ENCODE measurements at places on chromosomes 1 and 21.

- H3K36me3 ChIP-seq = no peaks in the 10 kb centered on the region
- no peaks in the 10 kb centered on the region for H3K27me3 ChIP-seq
- H3K27ac ChIP-seq = no peak overlapping the region
- DNase-seq = no peak
- H3K4me3 ChIP-seq = no peak overlapping the region
Measured at GRCh38 chr1:86471291-86471690, 2.6 kb downstream of the CLCA1 start.

DNA sequence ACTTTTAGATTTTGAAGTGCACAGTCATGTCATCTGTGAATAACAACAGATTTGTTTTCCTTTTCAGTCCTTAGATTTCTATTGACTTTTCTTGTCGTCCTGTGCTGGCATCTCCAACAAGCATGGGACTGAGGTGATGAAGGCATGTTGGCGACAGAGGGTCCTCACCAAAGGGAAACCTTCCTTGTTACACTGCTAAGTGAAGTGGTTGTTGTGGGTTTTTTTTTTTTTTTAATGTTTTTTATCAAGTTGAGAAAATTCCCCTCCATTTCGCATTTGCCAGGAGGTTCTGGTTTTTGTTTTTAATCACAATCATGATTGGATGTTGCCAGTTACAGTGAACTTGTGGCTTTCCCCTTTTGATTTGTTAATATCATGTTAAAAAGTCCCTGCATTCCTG, 24.0 kb downstream of the AGPAT3 start:
- no peaks in the 10 kb centered on the region for H3K27me3 ChIP-seq
- H3K4me1 ChIP-seq = peaks cover 13% of the 10 kb centered on the region
- DNase-seq = no peak
- H3K36me3 ChIP-seq = no peaks in the 10 kb centered on the region

DNA sequence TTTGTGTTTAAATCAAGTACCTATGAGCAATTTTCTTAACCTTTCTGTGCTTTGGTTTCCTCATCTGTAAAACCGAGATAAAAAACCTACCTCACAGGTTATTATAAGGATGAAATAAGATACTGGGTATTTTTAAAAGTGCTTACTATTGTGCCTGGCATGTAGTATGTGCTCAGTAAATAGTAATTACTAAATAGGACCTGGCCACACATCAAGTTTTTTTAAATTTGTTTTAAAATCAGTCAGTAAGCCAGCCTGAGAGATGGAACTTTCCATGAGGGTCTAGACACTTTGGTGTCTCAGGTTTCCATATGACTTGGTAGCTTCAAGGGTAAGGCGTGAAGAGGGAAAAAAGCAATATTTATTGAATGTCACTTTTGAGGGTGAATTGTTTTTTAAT, 7.0 kb upstream of the ATF3 start:
- DNase-seq = no peak
- H3K27me3 ChIP-seq = no peaks in the 10 kb centered on the region
- no peaks in the 10 kb centered on the region for H3K36me3 ChIP-seq
- H3K4me1 ChIP-seq = peaks cover 12% of the 10 kb centered on the region
- H3K4me3 ChIP-seq = no peak overlapping the region
- H3K27ac ChIP-seq = no peak overlapping the region

DNA sequence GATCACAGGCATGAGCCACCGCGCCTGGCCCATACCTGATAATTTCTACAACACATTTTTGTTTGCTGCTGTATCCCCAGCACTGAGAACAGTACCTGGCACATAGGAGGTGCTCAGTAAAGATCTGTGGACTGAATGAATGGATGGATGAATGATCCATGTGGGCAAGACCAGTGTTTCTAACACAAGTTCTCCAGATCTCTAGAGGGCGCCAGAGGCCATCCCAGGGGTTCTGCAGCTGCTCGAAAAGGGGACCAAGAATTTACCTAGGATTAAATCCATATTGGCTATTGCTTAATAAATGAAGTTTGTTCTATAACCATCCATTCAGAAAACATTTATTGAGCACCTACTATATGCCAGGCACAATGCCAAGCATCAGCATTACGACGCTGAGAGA, 167.7 kb downstream of the ACTL8 start:
- H3K27ac ChIP-seq = no peak overlapping the region
- no peak for DNase-seq
- H3K36me3 ChIP-seq = no peaks in the 10 kb centered on the region
- H3K4me1 ChIP-seq = no peaks in the 10 kb centered on the region
- no peaks in the 10 kb centered on the region for H3K27me3 ChIP-seq

DNA sequence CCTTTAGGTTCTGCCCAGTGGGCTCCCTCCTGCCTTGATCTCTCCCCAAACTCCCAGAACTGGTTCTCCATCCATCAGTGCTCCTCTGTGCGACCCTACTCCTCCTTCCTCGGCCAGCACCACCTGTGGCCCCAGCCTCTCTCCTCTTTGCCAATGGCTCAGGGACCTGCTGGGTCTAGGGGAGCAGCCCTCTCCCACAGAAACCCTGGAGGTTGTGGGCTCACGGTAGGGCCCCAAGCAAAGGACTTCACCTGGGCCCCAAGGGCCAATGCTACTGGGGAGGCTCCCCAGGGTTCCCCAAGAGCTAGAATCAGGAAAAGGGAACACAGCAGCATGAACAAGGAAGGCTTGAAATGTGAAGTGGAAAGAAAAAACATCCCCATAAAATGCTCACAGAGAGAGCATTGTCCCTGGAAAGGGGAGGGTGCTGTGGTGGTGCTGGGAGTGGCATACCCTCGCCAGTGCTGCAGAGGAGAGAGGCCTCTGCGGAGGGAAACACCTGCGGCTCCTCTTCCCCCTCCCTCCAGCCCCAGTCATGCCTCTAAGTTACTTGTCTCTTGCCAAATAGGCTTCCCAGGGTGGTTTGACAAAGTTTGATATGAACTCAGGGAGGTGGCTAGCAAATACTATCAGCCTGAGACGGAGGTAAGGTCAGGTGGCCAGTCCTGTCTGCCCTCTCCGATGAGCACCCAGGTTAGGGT, 2.5 kb downstream of the TMEM63A start:
- peaks cover 49% of the 10 kb centered on the region for H3K4me1 ChIP-seq
- no peak for DNase-seq
- no peak overlapping the region for H3K4me3 ChIP-seq
